ENCODE measurements at places on chromosomes 5 and 9.

DNA sequence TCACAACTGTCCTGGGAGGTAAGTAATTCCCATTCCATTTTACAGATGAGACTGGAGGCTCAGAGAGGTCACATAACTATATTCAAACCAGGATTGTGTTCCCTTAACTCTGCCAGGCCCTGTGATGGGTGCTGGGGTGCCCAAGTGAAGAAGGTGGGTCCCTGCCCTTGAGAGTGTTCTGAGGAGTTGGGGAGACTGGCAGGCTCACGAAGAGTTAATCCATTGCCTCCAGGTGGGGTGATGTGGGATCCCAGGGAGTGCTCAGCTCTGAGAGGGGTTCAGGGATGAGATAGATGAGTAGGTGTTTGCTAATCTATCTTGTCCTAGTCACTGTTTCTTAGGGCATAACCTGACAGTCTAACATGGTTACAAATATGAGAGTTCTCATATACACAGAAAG is 36.7 kb downstream of the GSN start:
- no peak for DNase-seq

GRCh38 chr5:154698763-154699162 is 56.4 kb upstream of the LARP1 start:
- DNase-seq, result no peak

GRCh38 chr9:8391566-8391965 is 592.0 kb upstream of the DMAC1 start:
- no peak for DNase-seq

DNA sequence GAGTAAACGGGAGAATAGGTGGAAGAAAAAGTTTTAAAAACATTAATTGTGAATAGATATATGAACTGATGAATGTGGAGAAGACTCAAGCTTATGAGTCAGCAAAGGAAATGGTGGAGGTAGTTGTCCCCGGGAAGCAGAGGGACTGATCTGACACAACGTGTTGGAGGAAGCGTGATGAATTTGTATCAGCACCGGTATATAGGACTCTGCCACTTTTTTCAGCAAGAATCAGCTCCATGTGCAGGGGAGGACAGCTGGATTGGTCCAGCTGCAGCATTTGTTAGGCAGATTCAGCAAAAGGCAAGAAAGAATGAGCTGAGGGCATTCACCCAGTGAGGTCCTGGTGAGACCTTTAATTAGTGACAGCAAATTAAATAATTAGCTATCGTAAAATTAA is 276.0 kb downstream of the TENT4A start:
- DNase-seq, result no peak

- no peak for DNase-seq
These were observed 299.9 kb upstream of the MSX2 start for GRCh38 chr5:174424219-174425053.

GRCh38 chr5:124408738-124409453 is 337.5 kb downstream of the ZNF608 start:
- no peak for DNase-seq

DNA sequence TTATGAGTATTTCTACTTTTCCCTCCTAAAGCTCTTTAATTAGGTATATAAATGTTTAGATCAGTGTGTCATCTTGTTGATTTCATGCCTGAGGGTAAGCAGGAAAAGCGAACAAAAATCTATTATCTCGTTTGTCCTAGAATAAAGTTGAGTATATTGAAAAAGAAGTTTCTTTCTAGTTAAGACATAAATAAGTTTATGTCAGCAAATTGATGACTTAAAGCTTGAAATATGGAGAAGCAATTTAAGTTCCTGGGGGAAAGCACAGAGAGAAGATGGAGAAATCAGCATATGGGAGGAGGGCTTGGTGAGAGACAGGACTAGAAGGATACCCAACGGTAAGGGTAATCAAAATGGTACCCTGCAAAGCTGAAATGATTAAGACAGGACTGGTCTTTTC is 813.4 kb downstream of the MTRR start:
- DNase-seq, result no peak

GRCh38 chr9:93005876-93006275 is 52.6 kb upstream of the SUSD3 start:
- DNase-seq, result no peak

DNA sequence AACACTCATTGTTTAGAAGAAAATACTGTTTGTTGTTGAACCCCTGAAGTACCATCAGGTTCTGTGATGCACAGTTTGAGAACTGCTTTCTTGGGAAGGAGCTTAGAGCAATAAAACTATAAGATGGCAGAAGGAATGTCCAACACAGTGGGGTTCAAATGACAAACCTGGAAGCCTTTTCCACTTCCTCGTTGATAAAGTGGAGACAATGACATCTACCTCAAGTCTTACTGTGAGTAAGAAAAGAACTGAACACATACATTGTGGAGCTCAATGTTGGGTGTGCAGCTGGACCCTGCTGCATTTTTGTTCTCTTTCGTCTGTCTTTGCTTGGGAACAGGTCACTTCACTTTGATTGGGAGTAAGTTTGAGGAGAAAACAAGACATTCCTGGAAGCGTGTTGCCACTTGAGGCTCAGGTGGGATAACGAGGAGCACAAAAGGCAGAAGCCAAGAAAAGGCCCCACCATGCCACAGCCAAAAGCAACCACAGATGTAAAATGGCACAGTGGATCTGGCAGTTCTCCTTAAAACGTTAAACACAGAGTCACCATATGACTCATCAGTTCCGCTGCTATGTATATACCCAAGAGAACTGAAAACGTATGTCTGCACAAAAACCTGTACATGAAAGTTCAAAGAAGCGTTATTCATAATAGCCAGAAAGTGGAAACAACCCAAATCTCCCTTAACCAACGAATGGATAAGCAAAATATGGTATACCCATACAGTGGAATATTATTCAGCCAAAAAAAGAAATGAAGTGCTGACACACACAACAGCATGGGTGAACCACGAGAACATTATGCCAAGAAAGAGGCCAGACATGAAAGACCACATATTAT is 42.9 kb upstream of the SUB1 start:
- DNase-seq, result no peak

- DNase-seq, result no peak
These were observed 626.5 kb upstream of the ZNF608 start for GRCh38 chr5:125372694-125373631.

GRCh38 chr5:80655231-80655774 is 520 bp upstream of the DHFR start:
- no peak for DNase-seq

- DNase-seq, result peak; percentile 61
These were observed 7.5 kb downstream of the PFDN1 start for GRCh38 chr5:140295414-140295813.

DNA sequence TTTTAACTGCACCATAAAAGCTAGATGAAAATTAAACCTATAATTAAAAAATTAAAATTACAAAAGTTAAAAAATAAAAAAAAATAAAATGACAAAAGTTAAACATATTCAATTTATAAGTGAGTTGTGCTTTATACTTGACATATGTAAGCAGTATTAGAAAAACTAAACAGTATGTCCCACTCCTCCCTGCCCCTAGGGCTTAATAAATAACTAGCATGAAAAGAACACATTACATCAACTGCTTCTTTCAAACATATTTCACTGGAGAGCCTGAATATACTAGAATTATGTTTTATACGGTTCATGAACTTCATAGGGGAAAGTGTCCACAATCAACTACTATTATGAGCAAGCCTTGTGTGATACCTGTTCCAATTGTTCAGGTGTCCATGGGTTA is 47.6 kb downstream of the ECPAS start:
- DNase-seq, result no peak

GRCh38 chr5:138963763-138964371 is 88.7 kb upstream of the LRRTM2 start:
- no peak for DNase-seq

DNA sequence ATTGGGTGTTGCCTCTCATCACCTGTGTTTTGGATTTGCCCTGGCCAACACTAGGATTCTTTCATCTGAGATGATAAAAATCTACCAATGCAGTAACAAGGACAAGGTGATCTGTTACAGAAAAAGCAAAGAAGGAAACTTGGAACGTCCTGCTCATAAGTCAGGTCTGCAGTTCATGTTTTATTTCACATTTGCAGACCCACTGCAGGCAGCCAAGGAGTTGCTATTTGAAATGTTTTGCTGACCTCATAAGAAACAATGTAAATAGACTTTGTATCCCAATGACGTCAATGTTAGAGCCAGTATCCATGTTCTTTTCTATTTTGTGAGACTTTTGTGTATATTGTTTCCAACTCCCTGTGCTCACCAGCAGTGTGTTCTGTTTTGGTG is 312.9 kb downstream of the DEPDC1B start:
- no peak for DNase-seq

- no peak for DNase-seq
These were observed 57.5 kb downstream of the PJA2 start for GRCh38 chr5:109351988-109352864.

GRCh38 chr9:89923961-89924504 is 319.2 kb downstream of the GADD45G start:
- DNase-seq, result no peak

- peak; percentile 19 for DNase-seq
These were observed 709 bp downstream of the WHRN start for GRCh38 chr9:114504341-114505186.

DNA sequence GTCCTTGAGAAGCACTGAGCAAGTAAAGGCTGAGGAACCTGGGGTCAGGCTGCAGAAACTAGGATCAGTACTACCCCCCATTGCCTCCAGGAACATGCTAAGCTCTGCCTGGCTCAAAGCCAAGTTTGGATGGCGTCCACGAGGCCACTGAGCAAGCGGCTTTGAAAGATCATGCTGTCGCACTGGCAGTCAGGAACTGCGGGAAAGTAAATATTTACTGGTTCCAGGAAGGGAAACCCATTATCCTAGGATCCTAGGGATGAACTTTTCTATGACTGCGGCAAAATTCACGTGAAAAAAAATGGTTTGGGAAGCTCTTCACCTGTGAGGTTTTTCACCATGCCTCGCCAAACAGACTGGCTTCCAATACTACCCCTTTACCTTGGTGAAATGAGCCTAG is 75.3 kb upstream of the PJA2 start:
- DNase-seq, result peak; percentile 81

GRCh38 chr5:68330574-68330973 is 115.0 kb downstream of the PIK3R1 start:
- no peak for DNase-seq

- no peak for DNase-seq
These were observed 2.6 kb upstream of the ALAD start for GRCh38 chr9:113403646-113404045.

GRCh38 chr5:83066548-83067110 is 10.6 kb downstream of the TMEM167A start:
- DNase-seq, result no peak

- DNase-seq, result no peak
These were observed 24.9 kb upstream of the PTGES start for GRCh38 chr9:129777769-129778130.

DNA sequence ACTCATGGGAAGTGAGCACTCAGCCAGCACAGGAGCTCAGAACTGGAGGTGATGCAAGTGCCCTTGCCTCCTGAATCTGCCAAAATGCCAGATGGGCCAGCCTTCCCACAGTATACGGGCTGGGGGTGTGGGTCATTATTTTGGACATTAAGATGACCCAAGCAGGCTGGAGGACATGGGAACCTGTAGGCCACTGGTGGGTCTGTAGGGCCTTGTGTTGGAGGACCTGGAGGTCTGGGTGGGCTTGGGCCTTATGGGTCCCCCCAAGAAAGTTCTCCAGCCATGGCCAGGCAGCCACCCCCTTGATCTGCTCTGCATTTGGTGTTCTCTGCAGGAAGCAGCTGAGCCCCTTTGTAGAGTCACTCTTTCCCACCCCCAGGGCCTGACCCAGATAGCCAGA is 71.0 kb upstream of the ANGPTL2 start:
- DNase-seq, result no peak

DNA sequence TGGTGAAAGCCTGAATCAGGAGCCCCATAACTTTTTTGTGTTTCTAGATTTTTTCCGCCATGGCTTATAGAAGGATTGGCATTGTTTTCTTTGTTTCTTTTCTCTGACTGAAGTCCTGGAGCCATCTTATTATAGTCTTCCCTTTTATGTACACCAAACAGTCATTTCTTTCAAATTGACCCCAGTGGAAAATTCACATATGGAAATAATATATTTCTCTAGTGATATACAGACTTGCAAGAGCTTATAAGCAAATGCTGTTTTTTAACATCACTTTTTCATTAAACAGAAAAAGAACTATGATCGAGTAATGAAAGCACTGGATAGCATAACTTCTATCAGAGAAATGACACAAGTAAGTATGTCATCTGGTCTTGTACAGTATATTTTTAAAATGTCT is 155.6 kb downstream of the PARP8 start:
- no peak for DNase-seq

- DNase-seq, result no peak
These were observed 229.2 kb upstream of the MAP3K1 start for GRCh38 chr5:56585999-56586691.

GRCh38 chr9:3386753-3387152 is 139.0 kb downstream of the RFX3 start:
- DNase-seq, result no peak

GRCh38 chr9:3214741-3215140 is 311.1 kb downstream of the RFX3 start:
- DNase-seq, result no peak

- no peak for DNase-seq
These were observed 4.2 kb downstream of the CARNMT1 start for GRCh38 chr9:75023846-75024245.

DNA sequence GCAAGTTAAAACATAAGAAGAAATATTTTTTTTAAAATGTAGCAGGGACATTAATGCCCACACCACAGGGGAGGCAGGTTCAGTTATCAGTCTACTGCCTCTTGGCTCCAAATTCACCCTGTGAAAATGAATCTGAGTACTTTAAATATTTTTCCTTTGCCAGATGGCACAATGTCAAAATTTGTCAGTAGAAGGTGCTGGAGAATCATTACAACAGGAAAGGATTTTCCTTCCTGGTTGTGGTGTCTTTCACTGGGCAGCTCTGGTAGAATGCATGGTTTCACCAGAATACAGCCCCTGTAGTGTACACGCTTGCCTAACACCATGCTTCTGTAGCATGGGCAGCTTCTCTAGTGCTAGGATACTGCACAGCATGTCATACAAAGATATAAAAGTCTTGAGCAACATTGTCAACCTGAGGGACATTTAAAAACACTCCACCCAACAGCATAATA is 9.7 kb upstream of the SREK1 start:
- DNase-seq, result no peak

- DNase-seq, result no peak
These were observed 74.6 kb downstream of the NUDT12 start for GRCh38 chr5:103487822-103488493.

DNA sequence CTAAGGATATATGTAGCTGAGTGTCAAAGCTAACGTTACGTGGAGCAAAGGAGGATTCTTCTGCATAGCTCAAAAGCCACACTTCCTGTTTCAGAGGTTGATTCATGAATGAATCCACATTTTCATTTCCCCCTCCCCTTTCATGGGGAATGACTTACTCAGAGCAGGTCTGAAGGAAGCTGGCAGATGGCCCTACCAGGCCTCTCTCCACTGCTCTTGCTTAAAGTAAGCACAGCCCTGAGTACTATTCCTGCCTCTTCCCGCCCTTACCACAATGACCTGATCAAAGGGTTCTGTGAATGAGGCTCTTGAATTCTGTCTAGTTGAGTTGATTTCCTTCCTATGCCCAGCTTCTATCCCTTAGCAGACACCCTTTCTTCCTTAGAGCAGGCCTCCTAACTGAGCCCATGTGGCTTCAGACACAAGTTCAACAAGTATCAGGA is 6.3 kb downstream of the IGIP start:
- no peak for DNase-seq

GRCh38 chr5:161078793-161079192 is 226.8 kb upstream of the ATP10B start:
- no peak for DNase-seq

Data from mucosa of gallbladder (tissue), 1 donor.